ENCODE measurements at places on chromosomes 12 and 14.

- DNase-seq, result peak; percentile 44
Measured at GRCh38 chr12:55818886-55819285, 1.0 kb downstream of the ORMDL2 start.

DNA sequence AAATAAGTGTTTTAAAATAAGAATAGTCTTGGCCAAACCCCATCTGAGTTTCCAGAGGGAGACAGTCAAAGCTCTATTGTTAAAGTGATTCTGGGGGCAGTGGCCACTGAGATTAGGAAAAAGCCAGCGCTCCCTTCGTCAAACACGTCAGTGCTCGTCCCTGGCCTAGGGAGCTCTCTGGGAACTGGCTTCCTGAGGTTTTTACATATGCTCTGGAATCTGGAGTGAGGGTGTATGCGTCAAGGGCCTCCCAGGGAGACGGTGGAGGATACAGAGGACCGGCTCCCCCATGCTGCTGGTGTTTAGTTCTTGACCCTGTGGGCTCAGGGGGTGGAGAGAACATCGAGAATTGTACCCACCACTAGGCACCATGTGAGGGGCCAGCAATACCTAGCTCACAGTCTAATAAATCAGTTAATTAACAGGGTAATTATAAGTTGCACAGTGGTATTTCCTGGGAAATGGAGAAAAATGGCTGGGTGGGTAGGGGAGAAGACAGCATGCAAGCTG lies 87.0 kb downstream of the SLC25A47 start:
- no peak for DNase-seq

- no peak for DNase-seq
Measured at GRCh38 chr14:100340423-100340813, 17.3 kb downstream of the SLC25A47 start.

DNA sequence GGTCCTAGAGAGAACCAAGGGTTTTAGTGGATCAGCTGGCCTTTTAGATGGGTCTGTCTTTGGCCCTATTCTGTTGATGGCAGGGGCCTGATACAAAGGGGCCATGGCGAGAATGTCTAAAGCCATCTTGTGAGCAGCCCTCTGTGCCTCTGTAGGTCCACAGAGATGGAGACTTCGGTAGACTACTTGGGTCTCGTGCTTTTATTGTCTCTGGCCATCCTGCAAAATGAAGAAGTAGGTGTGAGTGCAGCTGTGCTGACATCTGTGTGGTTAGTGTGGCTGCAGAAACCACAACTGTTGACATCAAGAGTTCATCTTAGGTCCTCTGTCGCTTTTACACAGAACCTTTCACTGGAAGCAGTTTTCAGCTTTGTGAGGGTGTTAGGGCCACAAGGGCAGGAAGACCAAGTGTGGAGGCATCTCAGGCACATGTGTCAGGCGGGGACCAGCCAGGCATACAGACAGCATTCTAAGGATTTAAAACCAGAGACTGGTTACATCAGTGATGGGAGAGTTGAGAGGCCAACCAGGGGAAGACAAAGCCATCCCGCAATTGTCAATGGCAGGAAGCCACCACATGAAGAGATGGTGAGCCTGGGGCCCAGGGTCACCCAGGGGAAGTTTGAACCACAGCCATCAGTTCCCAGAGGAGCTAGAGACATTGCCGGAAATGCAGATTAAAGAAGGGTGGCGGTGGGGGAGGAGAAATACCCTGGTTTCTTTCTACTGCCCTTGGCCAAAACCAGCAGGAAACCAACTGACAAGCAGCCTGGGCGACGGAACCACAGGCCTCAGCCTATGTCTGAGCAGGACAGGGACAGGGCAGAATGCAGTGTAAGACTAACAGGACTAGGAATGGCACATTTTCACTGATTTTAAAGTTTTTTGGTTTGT lies 13.0 kb upstream of the TPCN1 start:
- DNase-seq, result no peak

- DNase-seq, result no peak
Measured at GRCh38 chr12:59938190-59938962, 342.5 kb downstream of the SLC16A7 start.

GRCh38 chr14:31400031-31400638 lies 20.2 kb downstream of the HEATR5A start:
- no peak for DNase-seq
